ENCODE measurements at places on chromosomes 11 and 22. TPM values are rescaled to one million over a fixed set of nuclear protein-coding genes. Genes with fewer than 3 reads are reported as not detected.
A peak's percentile ranks its signal among the peaks of the same experiment; 100 is the strongest.

- no peak for DNase-seq
- peaks cover 6% of the 10 kb centered on the region for H3K27me3 ChIP-seq
- H3K4me1 ChIP-seq: no peaks in the 10 kb centered on the region
- H3K36me3 ChIP-seq: no peaks in the 10 kb centered on the region
- no peak within 1 kb of the TSS for H3K4me3 ChIP-seq
Measured at GRCh38 chr11:60455531-60456042, at the start of gene MS4A1. TSS of gene MS4A1 (plus strand) at chr11:60455847. CDS start at chr11:60462375, 6,528 bp downstream.

- peak overlapping the region; percentile 64 for H3K4me3 ChIP-seq
- H3K27ac ChIP-seq: peak overlapping the region; percentile 78
- DNase-seq: peak; percentile 93
- H3K4me1 ChIP-seq: peaks cover 48% of the 10 kb centered on the region
Measured at GRCh38 chr11:122101625-122102291, 14.3 kb downstream of the BLID start.

DNA sequence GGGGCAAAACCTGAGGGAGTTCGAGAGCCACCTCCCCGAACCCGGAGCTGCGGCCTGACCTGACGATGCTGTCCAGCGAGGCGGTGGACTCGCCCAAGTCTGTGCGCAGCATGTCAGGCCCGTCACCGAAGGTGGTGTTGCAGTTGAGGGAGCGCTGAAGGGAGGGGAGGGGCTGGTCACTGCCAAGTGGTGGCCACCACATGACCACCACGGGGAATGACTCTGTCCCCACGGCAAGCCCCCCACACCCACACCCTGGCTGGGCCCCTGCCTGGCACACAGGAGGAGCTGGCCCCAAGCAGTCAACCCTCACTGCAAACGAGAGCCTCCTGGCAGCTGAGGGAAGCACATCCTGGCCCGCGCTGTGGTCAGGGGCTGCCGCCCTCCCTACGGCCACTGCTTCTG is 30.8 kb downstream of the TRMU start:
- H3K27me3 ChIP-seq: no peaks in the 10 kb centered on the region
- no peaks in the 10 kb centered on the region for H3K4me1 ChIP-seq
- no peak for DNase-seq
- no peaks in the 10 kb centered on the region for H3K36me3 ChIP-seq
- H3K27ac ChIP-seq: no peak overlapping the region

Gene CDON
- 31.0 TPM for total RNA-seq

DNA sequence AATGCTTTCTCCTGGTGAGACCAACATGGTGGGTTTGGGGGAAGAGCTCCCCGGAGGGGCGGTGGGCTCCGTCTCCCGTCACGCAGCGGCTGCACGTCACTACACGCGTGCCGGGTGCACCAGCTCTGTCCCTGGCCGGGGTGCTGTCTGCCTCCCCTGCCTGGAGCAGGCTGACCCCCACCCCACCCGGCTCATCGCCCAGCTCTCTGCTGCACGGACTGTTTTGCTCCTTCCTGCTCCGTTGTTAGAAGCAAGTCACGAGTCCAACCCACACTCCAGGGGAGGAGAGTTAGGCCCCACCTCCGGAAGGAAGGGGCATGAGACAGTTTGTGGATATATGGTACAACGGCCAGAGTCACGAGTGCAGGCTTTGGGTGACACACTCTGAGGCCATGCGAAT is 364.9 kb downstream of the BRD1 start:
- no peak overlapping the region for H3K27ac ChIP-seq
- H3K27me3 ChIP-seq: no peaks in the 10 kb centered on the region
- H3K4me1 ChIP-seq: peaks cover 32% of the 10 kb centered on the region

DNA sequence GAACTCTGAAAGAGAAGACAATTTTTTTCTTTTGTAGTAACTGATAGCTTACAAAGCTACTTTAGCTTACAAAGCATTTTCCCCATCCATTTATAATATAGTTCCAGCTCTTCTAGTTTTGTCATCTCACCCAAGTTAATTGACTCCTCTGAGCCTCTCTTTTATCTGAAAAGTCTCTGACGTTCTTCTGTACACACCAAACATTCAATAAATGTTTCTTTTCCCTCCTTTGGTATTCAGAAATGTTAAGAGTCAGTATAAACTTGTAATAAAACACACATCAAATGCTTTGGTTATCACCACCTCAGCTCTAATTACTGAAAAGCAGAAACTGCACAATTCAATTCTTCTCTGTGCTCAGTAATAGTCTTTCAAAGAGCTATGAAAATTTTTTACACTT is 5.9 kb downstream of the CCDC90B start:
- peaks cover 43% of the 10 kb centered on the region for H3K4me1 ChIP-seq
- H3K36me3 ChIP-seq: peaks cover 35% of the 10 kb centered on the region
- H3K27ac ChIP-seq: peak overlapping the region; percentile 38
- no peaks in the 10 kb centered on the region for H3K27me3 ChIP-seq

GRCh38 chr11:2579315-2580060 is 120.3 kb downstream of the KCNQ1OT1 start:
- H3K4me1 ChIP-seq: no peaks in the 10 kb centered on the region
- no peak overlapping the region for H3K27ac ChIP-seq
- DNase-seq: no peak

Gene MPZL2
- not detected for total RNA-seq

- H3K4me3 ChIP-seq: peak overlapping the region; percentile 43
- peak overlapping the region; percentile 78 for H3K27ac ChIP-seq
- no peaks in the 10 kb centered on the region for H3K36me3 ChIP-seq
- DNase-seq: peak; percentile 74
- H3K27me3 ChIP-seq: no peaks in the 10 kb centered on the region
Measured at GRCh38 chr22:20205964-20206708, 55.3 kb upstream of the CCDC188 start.

- no peaks in the 10 kb centered on the region for H3K4me1 ChIP-seq
- no peak overlapping the region for H3K4me3 ChIP-seq
- no peaks in the 10 kb centered on the region for H3K27me3 ChIP-seq
- H3K27ac ChIP-seq: no peak overlapping the region
Measured at GRCh38 chr11:11293798-11294550, 59.1 kb downstream of the CSNK2A3 start.

- H3K27me3 ChIP-seq: no peaks in the 10 kb centered on the region
- no peak overlapping the region for H3K27ac ChIP-seq
- DNase-seq: no peak
- peaks cover 42% of the 10 kb centered on the region for H3K4me1 ChIP-seq
Measured at GRCh38 chr11:93735627-93736026, 5.7 kb downstream of the TAF1D start.

GRCh38 chr11:98725471-98725870 is 295.3 kb upstream of the CNTN5 start:
- H3K4me3 ChIP-seq: no peak overlapping the region
- H3K4me1 ChIP-seq: no peaks in the 10 kb centered on the region
- no peak overlapping the region for H3K27ac ChIP-seq
- H3K36me3 ChIP-seq: no peaks in the 10 kb centered on the region
